ENCODE measurements at places on chromosomes 7 and 10.
A peak's percentile ranks its signal among the peaks of the same experiment; 100 is the strongest.

GRCh38 chr7:636396-636795 is 90.1 kb upstream of the DNAAF5 start:
- DNase-seq: peak; percentile 43

GRCh38 chr10:103652599-103653281 is 159.2 kb downstream of the NEURL1 start:
- DNase-seq: no peak

DNA sequence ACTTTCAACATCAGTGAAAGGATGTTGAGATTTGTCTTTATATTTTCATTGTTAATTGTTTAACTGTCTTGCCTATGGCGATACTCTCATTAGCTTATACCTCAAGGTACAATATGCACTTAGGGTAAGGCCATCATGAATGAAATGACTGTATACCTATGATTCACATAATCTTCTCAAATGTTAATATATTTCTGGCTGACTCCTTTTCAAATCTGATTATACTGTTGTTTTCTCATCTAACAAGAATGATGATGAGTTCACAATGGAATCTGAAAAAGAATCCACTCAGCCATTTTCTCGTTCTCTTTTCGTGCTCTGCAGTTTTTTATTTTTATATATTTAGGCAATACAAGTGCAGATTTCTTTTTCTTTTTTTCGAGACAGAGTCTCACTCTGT is 159.1 kb downstream of the ARHGAP12 start:
- no peak for DNase-seq

GRCh38 chr10:61973906-61974305 is 72.4 kb downstream of the ARID5B start:
- DNase-seq: no peak

- DNase-seq: no peak
Measured at GRCh38 chr10:71857934-71858890, 7.2 kb upstream of the PSAP start.

DNA sequence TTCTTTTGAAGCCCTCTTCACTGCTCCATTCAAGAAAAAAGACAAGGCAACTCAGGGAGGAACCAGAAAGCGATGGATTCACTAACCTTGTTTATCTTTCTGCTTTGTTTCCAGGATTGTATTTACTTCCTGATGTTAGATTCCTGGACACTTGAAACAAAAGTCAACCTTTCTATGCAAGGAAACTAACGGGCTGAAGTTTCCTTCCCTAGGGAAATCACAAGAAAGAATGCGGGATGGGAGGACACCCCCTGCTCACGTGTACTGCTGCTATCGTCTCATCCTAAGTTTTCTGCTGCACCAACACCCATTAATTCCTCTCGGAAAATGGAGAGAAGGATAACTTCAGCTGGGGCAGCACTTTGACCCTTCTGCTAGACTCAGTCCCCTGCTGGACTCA is 50.3 kb downstream of the ELMO1 start:
- no peak for DNase-seq

DNA sequence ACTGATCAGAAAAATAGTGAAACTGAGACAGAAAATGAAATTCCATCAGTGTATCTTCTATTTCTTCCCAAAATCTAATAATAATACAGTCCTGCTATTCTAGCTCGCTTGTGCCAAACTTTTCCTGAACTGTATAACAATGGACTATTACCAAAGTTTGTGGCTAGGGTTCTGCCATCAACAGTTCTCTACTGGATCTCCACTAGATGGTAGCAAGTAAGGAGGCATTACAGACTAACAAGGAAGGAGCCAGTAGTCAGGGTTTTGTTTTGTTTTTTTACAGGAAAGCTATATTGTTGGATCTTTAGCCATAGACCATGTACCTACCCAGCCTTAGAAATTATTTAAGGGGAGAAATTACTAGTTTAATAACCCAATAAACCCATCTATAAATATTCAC is 10.8 kb downstream of the MTERF1 start:
- DNase-seq: no peak

DNA sequence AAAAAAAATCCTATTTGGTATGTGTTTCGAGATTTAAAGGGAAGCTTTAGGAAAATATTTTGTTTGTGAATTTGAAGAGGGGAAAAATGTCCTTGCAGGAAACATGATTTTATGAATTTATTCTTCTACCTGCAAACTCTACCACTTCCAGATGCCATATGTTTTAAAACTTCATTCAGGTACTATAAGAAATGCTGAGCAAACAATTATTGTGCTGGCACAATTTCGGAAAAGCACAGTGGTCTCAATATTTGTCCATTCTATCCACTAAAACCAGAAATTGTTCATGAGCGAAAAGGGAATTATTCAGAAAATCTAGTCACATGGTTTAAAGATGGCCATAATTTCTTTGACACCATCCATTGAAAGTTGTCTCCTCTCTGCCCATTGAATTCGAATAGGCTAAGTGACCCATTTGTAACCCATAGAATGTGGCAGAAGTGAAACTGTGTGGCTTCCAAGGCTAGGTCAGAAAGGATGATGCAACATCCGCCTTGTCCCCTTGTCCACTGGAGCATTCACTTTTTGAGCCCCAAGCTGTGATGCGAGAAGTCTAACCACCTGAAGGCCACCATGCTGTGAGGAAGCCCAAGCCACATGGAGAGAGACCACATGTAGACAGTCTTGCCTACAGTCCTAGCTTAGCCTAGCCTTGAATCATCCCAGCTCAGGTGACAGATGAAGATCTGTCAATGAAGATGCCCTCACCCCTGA is 189.8 kb upstream of the PRKCQ start:
- DNase-seq: no peak

DNA sequence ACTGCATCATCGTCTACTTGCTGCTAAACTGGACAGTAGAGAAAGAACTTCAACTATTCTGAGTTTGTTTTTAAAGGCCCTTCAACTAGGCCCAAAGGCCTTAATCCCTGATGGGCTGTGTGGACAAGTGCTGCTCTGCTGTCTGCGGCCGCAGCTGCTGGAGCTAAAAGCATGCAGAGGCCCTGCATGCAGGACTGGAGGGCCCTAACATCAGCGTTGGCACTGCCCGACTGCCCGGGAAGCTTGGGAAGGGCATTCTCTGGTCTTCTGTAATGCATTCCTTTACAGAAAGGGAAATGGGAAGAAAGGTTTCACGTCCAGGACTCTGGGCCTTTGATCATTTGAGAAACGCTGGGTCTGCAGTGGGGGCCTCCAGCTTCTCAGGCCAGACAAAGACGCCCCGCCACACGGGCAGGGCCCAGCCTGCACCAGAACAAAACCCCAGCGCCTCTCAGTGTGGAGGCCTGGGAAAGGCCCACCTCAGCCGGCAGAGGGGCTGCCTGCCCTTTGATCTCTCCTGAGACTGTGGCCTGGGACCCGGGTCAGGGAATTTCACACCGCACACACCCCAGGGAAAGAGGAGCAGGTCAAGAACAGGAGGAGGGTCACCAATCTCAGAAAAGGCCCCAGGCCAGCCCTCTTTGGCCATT is 229.3 kb downstream of the DNAJB6 start:
- DNase-seq: no peak

GRCh38 chr7:50629238-50629901 is 64.2 kb upstream of the DDC start:
- DNase-seq: no peak

GRCh38 chr7:126940723-126941307 is 311.9 kb downstream of the GRM8 start:
- DNase-seq: no peak

DNA sequence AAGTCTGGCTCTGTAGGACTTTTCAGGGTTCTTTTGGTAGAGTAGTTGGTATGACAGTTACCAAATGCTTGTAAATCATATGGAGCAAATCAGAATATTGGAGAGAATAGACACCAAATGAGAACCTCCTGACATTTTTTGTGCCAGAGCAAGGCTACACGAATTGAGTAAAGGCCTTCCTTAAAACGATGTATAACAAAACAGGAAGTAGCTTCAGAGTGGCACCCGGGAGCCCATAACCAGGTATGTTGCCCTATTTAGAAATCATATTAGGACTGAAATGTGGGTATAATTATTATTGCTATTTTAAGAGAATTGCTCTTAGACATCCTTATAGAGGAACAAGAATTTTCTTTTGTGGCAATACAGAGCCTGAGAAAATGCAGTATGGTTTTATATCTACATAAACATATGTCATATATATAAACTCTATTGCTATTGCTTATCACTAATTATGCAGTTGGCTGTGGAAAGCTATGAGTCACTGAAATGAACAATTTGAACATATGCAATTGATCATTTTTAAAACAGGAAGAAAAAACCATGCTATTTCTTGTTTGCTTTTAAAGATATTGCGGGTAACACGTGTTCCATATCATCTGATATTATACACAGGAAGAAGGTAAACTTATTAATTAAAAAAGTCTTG is 197.4 kb upstream of the MTPN start:
- no peak for DNase-seq

- DNase-seq: no peak
Measured at GRCh38 chr7:79506481-79506880, 53.0 kb upstream of the MAGI2 start.

- DNase-seq: no peak
Measured at GRCh38 chr10:113104047-113104446, 154.0 kb downstream of the TCF7L2 start.

DNA sequence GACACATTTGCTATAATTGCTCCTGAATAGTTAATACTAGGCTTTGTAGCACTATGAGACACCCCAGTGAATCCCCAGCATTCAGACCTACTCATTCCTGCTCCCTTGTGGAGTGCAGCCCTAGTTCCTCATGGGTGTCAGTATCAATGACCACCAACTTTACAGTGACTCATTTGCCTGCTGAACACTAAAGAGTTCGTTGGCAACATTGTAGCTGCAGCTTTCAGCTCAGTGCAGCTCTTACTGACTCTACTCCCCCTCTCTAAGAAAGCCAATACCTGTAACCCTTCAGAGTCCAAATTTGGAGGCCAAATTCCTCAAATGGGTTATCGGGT is 127.1 kb upstream of the MTPN start:
- no peak for DNase-seq

GRCh38 chr7:32360127-32360526 is 130.1 kb downstream of the LSM5 start:
- DNase-seq: no peak

DNA sequence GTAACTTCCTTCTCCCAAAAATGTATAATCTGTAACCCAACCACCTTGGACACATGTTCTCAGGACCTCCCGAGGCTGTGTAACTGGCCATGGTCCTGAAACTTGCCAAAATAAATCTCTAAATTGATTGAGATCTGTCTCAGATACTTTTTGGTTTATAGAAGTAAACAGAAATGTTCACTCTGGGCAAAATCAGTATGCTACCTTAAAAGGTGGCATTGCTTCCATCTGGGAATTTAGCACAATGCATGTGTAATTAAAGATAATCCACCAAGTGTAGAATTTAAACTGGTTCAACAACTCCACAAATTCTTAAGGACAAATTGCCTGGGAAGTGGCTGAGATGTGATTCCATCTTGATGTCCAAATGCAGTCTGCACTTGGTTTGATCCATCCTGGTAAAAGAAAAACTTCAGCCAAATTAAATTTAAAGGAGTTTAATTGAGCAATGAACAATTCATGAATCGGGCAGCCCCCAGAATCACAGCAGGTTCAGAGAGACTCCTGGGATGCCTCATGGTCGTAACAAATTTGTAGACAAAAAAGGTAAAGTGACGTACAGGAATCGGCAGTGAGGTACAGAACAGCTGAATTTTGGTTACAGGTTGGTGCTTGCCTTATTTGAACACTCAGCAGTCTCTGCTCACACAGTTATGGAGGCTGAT is 102.6 kb upstream of the PFKP start:
- DNase-seq: no peak
